ENCODE measurements at places on chromosomes 16 and 17.
A peak's percentile ranks its signal among the peaks of the same experiment; 100 is the strongest.

DNA sequence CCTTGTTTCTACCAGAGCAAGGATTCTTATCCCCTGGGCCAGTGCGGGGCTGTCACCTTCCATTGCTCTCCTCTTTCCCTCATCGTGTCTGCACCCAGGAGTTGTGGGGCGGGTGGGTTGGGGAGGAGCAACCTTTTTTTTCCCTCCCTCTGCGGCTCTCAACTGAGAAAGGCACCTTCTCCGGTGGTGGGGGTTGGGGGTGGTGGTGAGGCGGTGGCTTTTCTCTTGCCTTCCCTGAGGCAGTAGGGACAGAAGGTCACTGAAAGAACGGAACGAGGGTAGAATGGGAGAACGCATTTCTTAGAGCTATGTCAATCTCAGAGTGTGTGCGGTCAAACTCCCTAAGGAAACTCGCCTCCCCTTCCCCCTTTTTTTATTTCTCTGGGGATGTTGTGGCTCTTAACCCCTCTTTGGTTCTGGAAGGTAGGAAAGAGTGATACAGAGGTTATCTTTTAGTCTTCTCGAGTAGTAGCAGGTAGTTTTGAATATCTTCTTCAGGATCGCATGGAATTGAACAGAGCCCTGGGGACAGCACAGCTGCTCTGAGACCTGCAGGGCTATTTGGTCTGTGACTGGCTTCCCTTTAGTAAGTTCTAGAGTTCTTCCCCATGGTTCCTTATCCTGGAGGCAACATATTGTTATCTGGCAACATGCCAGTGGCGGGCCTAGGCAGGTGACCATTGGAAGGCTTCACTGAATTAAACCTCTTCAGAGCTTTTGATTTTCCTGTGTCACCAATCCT is 994 bp downstream of the CLTC start:
- DNase-seq = peak; percentile 33

DNA sequence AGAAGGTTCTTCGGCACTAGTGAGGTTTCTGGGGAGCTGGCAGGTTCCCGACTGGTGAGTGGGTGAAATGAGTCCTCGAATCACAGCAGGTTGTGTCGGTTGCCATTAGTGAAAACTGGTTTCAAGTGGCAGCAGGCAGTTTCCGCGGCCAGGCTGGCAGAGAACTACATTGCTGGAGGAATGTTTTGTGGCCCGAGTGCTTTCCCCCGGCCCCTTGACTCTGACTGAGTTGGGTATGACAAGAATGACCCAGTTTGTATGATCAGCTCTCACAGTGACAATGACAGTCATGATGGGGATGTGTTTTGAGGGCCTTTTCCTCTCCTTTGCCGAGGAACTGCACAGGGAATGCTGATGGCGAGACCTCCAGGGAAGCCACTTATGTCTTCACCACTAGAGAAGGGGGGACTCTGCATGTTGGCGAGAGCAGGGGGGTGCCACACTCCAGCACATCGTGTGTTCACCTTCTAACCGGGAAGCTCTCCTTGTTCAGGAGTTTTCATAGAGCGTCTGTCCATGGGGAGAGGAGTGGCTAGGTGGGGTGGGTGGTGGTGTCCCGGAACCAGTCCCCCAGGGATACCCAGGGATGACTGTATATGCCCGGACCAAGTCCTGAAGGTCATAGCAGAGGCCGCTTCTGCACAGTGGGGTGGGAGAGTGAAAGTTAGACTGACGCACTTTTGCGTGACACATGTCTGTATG is 206.0 kb upstream of the CHMP6 start:
- DNase-seq = no peak

DNA sequence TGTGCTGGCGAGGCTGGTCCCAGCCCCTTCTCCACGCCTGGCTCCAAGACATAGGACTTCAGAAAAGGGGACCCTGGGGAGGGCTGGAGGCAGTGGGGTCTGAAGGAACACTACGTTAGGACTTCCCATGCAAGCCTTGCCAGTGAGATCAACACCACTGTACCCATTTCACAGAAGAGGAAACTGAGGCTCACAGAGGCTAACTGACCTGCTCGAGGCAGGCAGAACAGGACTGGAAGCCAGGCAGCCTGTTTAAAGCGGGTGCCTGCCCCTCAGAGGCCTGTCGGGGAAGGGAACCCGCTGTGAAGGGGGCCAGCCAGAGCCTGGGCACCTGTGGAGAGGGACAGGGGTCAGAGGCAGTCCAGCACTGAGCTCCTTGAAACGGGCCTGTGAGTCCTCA is 32.3 kb downstream of the PEMT start:
- no peak for DNase-seq

DNA sequence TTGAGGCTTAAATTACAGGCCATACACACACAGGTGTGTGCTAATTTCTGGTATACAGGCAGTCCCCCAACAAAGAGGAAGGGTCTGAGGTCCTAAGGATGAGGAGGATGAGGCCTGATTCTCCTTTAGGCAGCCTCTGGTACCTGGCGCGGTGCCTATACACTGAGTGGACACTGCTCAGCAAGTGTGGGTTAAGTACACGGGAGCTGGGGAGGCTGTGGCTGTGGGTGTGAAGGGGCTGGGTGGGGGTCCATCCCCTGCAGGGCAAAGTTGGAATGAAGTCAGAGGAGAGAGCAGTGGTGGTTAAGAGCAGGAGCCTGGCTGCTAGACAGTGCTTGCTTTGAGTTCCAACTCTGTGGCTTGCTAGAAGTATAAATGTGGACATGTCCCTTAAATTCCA is 10.9 kb downstream of the MRM1 start:
- no peak for DNase-seq

- DNase-seq = no peak
These were observed 1.2 kb upstream of the C1QL1 start for GRCh38 chr17:44969144-44969780.

GRCh38 chr16:14309001-14309886 is 238.1 kb downstream of the MRTFB start:
- no peak for DNase-seq

DNA sequence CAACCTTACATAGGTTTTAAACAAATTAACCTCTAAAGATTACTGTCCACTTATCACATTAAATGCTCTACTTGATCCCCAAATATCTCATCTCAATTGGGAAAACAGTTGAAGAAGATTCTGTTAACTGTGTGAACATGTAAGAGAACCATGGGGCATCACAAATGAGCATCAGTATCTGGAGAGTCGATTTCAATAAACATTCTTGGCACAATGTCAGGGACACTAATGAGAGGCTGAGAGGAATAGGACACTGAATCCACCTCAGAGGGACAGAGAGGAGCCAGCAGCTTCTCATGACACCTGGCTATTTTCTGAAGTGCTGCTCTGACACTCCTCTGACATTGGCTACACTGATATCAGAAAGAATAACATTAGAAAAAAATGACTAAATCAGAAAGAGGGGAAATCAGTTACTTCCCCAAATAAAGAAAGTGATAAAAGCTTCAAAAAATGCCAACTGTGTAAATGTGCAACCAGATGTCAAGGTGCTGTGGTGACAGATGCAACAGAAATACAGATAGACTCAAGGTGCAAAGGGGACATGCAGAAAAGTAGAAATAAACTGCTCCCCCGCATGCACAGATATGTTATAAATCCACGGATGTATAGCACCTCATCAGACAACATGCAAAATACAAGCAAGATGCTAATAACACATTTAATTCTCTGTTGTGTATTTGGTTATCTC is 67.4 kb downstream of the SNX11 start:
- DNase-seq = no peak

- no peak for DNase-seq
These were observed 109.4 kb downstream of the CMIP start for GRCh38 chr16:81553814-81554675.

All from MV-4-11 (cell line).